Right cardiac atrium (tissue), 5 donors: ENCODE measurements at places on chromosomes 1 and 21. TPM values are rescaled to one million over a fixed set of nuclear protein-coding genes. Genes with fewer than 3 reads are reported as not detected.

Gene CSRP1
- 343 TPM for total RNA-seq

DNA sequence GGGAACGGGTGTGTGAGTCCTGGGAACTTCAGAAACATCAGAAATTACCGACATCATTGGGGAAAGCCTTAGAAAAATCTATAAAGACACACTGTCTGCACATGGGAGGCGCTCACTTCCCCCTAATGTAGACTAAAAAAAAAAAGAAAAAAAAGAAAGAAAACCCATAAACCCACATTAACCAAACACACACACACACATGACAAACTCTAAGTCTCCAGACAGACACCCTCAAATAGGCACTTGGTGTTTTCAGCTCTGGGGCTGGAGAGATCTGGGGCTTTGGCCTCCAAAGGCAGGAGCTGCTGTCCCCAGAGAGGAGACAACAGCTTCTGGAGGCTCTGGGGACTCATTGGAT lies 13.2 kb upstream of the SDHB start:
- no peak for DNase-seq

DNA sequence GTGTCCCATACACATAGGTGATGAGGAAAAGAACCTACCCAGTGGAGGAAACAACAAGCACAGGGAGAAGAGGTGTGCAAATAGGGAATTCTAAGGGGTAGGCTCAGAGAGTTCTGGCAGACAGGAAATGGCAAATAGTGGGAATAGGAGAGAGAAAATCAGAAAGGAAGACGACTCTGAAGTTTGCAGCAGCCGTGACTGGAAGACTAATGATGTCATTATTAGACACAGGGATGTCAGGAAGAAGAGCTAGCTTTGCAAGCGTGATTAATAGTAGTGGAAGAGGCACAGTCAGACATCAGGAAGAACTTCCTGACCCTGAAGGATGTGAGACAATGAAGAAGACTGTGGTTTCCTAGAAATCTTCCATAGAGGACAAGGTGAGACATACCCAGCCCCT lies 21.1 kb downstream of the DLGAP3 start:
- DNase-seq, result no peak

DNA sequence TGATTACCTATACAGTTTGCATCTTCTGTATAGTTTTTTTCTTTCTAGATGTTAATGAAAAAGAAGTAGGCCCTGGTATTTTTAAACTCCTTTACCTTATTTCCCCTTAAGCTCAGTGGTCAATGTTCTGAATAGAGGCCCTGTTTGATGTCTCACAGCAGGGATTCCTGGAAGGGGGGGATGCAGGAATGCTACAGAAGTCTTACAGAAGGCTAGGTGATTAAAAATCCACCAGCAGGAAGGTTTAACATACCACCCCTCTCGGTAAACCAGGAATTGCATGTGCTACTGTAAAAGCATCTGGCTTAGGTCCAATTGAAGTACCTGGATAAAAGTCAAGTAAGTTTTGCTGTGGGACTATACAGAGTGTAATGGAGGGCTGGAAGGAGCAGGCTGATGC lies 78.3 kb downstream of the NOS1AP start:
- DNase-seq, result no peak
